ENCODE measurements at places on chromosomes 16 and 17.

GRCh38 chr17:12619459-12620199 lies 46.1 kb upstream of the MYOCD start:
- DNase-seq = peak; percentile 26

- DNase-seq = no peak
Observed at GRCh38 chr16:11400076-11400475, 54.8 kb downstream of the RMI2 start.

GRCh38 chr17:70961341-70961740 lies 792.0 kb downstream of the KCNJ2 start:
- no peak for DNase-seq

DNA sequence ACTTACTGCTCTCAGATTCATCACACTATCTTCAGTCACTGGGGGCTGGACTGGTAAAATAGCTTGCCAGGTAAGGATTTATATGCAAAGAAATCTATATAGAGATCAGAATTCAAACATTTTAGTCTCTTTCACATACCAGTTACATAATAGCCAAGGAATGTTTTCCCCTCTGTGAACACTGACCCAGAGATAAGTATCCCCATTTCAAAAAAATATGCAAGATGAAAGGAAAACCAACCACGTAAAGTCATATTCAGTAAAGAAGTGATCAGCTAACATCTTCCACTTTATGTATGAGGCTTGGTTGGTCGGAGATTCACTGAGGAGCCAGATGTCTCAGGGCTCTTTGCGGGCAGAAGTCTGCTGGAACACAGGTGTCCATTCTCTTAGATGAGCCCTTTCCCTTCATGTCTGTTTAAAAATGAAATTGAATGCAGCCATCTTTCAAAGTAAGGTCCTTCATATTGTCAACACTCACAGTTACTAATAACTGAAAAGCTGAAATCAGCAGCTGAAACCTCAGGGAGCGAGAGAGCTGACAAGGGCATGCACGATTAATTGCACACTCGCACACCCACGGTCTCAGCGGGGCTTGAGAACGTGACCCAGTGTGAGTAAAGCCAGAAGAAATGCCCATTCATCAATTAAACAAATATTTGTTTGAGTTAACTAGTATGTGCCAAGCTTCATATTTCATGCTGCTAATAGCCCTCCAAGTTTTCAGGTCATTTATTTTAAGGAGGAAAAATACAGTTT lies 161.2 kb downstream of the MRTFB start:
- no peak for DNase-seq

- DNase-seq = peak; percentile 86
Observed at GRCh38 chr16:67207249-67208091, 8.5 kb downstream of the ELMO3 start.

DNA sequence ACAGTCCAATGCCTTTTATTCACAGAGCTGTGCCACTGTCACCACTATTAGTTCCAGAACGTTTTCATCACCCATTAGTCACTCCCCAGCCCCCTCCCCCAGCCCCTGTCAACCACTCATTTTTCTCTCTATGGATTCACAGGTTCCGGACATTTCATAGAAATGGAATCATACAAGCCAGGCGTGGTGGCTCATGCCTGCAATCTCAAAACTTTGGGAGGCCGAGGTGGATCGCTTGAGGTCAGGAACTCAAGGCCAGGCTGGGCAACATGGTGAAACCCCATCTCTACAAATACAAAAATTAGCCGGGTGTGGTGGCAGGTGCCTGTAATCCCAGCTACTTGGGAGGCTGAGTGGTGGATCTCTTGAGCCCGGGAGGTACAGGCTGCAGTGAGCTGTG lies 759 bp upstream of the PAM16 start:
- no peak for DNase-seq

DNA sequence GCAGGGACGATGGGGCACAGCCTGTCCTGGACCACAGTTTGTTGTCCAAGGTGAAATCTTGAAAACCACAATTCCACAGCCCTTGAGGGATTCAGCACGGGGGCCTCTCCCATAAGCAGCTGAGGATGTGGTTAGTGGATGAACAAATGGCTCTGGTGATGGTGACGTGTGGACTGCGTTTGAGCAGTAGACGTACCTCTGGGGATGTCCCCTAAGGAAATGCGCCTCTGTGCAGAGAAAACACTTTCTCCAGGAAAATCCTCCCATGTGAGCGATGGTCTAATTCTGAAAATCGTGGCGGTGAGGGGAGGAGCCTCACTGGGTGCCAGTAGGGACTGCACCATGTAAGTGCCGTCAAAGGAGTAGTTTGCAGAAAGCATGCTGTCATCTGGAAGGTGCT lies 2.7 kb upstream of the SEPTIN12 start:
- DNase-seq = peak; percentile 54

- DNase-seq = no peak
Observed at GRCh38 chr17:62085511-62086408, 20.7 kb upstream of the MED13 start.

- peak; percentile 46 for DNase-seq
Observed at GRCh38 chr16:2027024-2028010, 615 bp downstream of the NHERF2 start.

DNA sequence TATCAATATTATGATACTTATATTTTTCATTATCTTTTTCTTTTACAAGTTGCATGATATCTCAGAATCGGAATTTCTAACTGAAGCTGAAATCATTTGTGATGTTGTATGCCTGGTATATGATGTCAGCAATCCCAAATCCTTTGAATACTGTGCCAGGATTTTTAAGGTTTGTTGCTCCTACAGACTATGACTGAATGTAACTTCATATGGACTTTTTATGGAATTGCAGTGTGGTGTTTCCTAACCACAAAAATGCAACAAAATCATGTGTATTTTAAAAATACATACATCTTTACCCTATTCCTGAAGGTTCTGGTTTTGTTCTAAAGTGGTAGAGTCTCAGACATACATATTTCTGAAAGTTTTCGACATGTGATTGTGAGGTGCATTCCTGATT lies 58.8 kb upstream of the RHBDL3 start:
- DNase-seq = no peak

DNA sequence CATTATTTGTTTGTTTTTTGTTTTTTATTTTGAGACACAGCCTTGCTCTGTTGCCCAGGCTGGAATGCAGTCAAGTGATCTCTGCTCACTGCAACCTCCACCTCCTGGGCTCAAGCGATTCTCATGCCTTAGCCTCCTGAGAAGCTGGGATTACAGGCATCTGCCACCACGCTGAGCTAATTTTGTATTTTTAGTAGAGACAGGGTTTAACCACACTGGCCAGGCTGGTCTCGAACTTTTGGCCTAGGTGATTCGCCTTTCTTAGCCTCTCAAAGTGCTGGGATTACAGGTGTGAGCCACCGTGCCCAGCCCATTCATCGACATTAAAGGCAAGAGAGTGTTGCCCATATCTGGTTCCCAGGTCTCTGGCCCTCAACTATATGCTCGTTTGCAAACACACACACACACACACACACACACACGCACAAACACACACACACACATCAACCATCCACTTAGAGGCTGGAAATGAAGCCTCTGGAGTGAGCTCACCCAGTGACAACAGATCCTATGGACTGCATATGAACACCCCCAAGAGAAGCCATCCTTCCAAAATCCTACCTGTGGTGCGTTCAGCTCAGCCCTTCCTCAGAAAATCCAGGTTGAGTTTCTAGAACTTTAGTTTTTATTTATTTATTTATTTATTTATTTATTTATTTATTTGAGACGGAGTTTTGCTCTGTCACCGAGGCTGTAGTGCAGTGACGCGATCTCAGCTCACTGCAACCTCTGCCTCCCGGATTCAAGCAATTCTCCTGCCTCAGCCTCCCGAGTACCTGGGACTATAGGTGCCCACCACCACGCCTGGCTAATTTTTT lies 12.3 kb upstream of the SEPHS2 start:
- DNase-seq = no peak

DNA sequence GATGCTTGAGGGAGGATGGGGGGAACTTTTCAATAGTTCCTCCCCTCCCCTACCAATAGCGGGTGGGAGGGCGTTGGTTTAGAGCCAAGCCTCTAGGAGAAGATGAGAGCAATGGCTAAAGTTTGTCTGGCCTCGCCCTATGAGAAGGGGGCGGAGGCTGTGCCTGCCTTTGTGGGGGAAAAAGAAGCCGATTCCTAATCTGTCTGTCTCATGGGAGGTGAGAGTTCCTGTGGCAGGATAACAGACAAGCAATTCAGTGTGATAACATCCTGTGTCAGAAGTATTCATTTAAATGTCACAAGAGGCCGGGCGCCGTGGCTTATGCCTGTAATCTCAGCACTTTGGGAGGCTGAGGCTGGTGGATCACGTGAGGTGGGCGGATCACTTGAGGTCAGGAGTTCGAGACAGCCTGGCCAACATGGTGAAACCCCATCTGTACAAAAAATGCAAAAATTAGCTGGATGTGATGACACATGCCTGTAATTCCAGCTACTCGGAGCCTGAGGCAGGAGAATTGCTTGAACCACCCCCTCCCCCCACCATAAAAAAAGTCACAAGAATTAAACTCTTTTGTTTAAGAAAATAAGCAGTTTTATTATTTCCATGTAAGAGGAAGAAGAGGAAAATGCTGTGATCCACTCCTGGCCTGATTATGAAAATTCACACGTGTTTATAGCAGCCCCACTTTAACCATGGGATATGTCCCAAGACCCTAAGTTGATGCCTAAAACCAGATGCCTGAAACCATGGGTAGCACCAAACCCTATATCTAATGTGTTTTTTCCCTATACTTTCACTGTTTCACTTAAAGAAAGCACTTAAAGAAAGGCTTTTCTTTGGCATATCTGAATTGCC lies 1.7 kb downstream of the SLFN5 start:
- DNase-seq = peak; percentile 90

DNA sequence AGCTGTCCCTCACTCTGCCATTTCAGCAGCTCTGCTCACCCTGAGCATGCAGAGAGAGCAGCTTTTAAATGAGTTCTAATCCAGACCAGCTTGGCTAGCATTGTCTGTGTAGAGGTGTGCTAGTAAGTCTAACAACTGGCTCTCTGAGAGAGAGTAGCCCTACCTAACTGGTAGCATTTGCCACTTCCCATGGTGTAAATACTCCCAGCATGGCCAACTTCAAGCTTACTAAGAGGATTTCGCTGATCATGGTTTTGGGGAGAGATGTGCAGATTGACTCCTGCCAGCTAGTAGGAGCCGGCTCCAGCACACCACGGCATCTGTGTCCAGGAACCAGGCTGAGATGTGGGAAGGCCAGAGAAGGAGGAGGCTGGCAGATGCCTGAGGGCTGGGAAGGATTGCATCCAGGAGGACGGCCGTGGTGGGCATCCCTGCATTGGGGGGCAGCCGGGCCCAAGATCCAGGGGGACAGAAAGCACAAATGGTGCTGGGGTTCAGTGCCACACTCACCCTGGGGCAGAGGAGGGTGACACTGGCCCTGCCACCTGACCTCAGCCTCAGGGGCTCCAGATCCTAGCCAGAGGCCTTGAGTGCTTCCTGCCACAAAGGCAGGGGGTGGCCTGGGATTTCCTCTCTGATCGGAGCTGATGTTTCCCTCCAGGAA lies 394.9 kb upstream of the TNRC6C start:
- no peak for DNase-seq

DNA sequence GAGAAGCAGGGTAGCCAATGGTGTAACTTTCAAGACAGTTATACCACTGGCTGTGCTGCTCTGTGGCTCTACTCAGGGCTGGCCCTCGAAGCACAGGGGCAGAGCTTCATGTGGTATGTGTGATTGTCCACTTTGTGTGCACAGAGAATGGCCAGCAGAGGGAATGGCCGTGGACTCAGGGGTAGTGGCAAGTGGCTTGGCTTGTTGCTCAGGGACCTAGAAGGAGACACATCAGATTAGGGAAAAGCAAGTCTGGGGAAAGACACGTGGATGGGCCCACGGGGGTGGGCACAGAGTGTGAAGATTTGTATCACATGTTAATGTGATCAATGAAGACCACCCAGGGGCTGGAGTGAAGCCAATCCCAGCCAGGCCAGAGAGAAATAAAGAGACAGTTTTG lies 20.0 kb upstream of the XYLT2 start:
- no peak for DNase-seq

DNA sequence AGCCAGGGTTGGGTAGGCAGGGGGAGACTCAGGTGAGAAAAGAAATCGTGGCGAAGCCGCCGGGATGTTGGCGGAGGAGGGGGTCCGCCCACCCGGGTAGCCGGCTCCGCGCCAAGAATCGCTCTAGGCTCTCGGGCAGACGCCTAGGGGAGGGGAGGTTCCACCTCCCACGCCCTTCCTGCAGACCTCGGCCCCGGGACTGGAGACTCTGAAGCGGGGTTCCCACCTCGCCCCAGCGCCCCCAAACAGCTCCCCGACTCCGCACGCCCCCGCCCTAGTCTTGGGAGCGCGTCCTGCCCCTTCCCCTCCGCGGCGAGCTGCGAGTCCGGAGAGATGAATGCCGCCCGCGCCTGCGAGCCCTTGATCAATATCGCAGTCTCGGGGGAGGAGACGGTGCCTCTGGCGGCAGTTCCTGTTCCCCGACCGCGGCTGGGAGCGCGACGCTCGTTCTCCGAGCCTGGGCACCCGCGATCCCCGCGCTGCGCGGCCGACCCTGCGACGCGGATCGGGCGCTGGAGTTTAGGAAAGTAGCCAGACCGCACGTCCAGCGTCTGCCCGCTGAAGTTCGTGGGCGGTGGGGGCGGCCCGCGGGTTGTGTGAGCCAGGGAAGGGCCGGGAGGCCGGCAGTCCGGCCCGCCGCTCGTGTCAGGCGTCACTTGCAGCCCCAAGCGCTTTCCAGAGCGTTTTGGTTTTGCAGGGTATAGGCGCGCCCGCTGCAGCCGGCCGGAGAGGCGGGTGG lies 790 bp downstream of the CRHR1 start:
- DNase-seq = no peak

DNA sequence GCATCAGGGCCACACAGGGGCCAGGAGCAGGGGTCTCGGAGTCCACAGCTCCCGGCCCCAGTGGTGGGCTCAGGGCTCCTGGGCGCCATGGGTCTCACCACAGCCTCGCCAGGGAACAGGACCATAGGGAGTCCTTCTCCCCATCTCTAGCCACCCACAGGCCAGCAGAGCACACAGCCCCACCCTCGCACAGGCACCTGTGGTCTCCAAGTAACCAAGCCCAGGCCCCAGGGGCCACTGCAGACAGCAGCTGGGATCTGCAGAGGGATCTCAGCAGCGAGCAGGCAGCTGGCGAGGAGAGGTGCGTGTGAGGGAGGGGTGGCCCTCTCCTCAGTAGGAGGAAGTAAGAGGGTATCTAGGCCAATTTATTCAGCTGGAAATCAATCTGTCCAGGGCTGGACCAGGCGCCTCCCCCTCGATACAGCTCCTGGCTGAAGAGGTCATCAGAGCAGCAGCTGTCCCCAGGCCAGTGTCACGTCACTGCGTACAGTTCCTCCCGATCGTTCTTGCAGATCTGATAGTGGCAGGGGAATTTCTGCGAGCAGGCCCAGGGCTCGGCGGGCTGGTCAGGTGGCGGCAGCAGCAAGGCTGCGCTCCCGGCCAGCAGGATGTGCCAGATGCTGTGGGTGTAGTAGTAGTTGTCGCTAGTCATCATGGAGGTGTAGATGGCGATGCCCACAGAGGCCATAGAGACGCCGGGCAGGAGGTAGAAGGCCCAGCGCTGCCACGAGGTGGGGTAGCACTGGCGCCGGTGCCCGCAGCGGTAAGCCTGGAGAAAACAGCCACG lies 1.4 kb upstream of the MRPL28 start:
- no peak for DNase-seq

GRCh38 chr17:73371836-73372235 lies 60.0 kb upstream of the CDC42EP4 start:
- no peak for DNase-seq

Data from RPMI7951 (cell line).